PC-9 (cell line): ENCODE measurements at places on chromosomes 5 and 9. TPM values are rescaled to one million over a fixed set of nuclear protein-coding genes. Genes with fewer than 3 reads are reported as not detected.

The MUSK gene
- total RNA-seq, result not detected in 2 replicates

The IRGM gene
- not detected in 2 replicates for total RNA-seq

The SLC6A18 gene
- total RNA-seq, result not detected in 2 replicates

The CDH10 gene
- total RNA-seq, result 0.20 and 0.63 TPM in 2 replicates

The MEIKIN gene
- total RNA-seq, result not detected in 2 replicates

The IFNA2 gene
- not detected in 2 replicates for total RNA-seq

The GABBR2 gene
- total RNA-seq, result 0.76 and 0.98 TPM in 2 replicates

- DNase-seq, result peak; percentile 36
Observed at GRCh38 chr9:17462869-17463464, 115.9 kb upstream of the SH3GL2 start.

DNA sequence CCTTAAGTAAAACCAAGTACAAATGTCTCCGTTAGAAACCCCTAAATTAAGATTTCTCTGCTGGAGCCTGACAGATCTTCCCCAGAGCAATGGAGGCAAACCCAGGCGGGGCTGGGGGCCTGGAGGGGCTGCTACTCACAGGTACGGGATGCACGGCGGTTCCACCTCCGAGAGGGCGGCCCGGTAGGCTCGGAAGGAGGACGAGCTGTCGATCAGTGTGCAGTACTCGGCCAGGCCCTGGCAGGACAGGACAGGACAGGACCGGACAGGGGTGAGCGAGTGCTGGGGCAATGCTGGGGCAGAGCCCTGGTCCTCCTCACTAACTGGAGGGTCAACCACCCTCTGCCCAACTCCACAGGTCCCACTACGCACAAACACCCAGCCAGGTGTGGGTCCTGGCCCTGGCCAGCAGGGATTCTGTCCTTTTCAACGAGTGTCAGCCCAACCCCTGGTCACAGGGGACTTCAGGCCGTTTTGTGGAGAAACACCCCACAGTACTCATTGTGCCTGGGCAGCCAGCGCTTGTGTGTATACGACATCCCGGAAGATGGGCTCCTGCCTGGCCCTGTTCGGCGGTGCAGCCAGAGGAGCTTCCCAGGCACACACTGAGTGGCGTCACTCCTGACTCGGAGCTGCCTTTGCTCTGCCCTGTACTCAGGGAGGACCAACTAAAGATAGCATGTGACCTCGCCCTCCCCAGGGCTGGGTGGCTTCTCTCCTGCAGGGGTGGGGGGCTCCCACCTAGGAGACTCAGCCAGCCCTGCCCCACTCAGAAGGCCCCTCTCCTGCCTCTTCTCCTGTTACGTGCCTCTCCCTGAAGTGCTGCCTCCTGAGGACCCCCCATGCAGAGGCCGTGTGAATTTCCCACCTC is 37.4 kb downstream of the PRRT1B start:
- no peak for DNase-seq

DNA sequence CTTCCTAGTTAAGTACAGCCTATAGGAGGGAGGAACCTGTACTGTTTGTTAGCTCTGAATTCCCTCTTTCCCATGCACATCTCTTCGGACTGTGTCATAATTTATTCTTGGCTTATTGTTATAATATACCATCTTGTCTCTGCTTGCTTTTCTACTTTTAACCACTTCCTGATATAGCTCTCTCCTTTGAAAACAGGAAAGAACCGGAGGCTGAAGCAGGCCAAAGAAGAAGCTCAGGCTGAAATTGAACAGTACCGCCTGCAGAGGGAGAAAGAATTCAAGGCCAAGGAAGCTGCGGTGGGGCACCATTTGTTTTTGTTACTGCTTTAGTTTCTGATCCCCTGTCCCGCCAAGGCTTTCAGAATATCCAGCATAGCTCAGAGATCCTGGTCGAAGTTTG is 4.8 kb downstream of the ATP6V1G1 start:
- DNase-seq, result no peak

- DNase-seq, result no peak
Observed at GRCh38 chr5:166401391-166401790, 1890.1 kb upstream of the WWC1 start.

GRCh38 chr9:91427873-91428272 is 4.2 kb upstream of the NFIL3 start:
- peak; percentile 86 for DNase-seq

DNA sequence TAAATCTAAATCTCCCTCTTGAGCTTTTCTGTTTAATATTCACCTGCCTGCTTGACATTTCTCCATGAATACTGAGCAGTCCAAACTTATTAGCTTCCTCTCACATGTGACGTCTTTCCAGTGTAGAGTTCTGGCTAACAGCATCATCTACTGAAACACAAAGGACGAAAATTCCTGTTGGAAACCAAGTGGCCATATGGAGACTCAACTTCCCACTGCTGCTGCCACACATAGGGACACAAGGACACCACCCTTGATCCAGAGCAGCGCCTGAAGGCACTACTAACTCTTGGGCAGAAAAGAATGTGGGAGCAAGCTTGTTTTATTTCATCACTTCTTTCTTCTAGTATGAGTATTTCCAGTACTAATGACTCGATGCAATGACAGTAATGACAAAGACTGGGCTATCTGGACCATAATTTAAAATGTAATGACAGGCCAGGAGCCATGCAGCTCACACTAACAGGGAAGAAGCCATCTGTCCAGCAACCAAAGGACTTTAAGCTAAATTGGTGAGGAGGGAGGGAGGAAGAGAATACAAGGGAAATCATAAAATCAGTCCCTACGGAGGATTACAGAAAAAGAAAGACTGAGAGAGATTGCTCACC is 19.2 kb downstream of the RNF130 start:
- no peak for DNase-seq

DNA sequence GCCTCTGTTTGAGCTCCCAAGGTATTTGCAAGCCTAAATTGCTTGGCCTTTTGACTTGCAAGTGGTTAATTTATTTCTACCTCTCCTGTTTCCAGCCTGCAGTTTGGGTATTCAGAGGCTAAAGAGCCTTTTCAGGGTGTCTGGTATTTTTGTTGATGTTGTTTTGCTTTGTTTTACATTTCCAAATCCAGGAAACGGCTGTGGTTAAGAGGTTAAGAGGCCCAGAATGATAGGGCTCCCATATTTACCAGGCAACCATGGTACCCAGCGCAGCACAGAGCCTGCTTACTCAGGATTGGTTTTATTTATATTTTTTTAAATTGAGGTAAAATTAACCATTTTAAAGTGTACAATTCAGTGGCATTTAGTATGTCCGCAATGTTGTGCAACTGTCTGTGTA is 92.1 kb downstream of the PDZD2 start:
- DNase-seq, result no peak

- DNase-seq, result no peak
Observed at GRCh38 chr5:147177125-147177840, 57.5 kb upstream of the STK32A start.
